ENCODE measurements at places on chromosomes 13 and 19. TPM values are rescaled to one million over a fixed set of nuclear protein-coding genes. Genes with fewer than 3 reads are reported as not detected.

GPC5 gene
- 8.6 TPM for total RNA-seq

SOX1 gene
- 8.3 TPM for total RNA-seq

MKNK2 gene
- 16.8 TPM for total RNA-seq

SLC10A2 gene
- total RNA-seq: not detected

TMEM221 gene
- 0.94 TPM for total RNA-seq

LGALS13 gene
- total RNA-seq: not detected

ZNF66 gene
- 22.8 TPM for total RNA-seq

VSTM1 gene
- not detected for total RNA-seq

PRX gene
- total RNA-seq: 2.5 TPM

KASH5 gene
- not detected for total RNA-seq

ELANE gene
- not detected for total RNA-seq

ZNF568 gene
- total RNA-seq: 39.8 TPM

KCNN1 gene
- total RNA-seq: 30.1 TPM

KCNK6 gene
- total RNA-seq: 0.31 TPM

KCTD4 gene
- 0.94 TPM for total RNA-seq

IFNL1 gene
- not detected for total RNA-seq

FFAR1 gene
- total RNA-seq: not detected

POU2F2 gene
- total RNA-seq: 3.0 TPM

TUBB4A gene
- 135 TPM for total RNA-seq

PSPC1 gene
- 111 TPM for total RNA-seq

CTXN1 gene
- total RNA-seq: 15.4 TPM

ATP1A3 gene
- 153 TPM for total RNA-seq

ZNF296 gene
- total RNA-seq: not detected

DZIP1 gene
- total RNA-seq: 43.7 TPM

BRME1 gene
- 11.1 TPM for total RNA-seq

ZNF440 gene
- total RNA-seq: 20.9 TPM

MUC16 gene
- total RNA-seq: not detected

ZIM2 gene
- 1.7 TPM for total RNA-seq

PSMD8 gene
- 102 TPM for total RNA-seq

RASGRP4 gene
- total RNA-seq: 0.16 TPM

CD70 gene
- not detected for total RNA-seq

THSD8 gene
- 0.62 TPM for total RNA-seq

ICAM5 gene
- total RNA-seq: 3.3 TPM

ZNF730 gene
- 21.5 TPM for total RNA-seq

ZNF625 gene
- total RNA-seq: 37.6 TPM

SLC7A10 gene
- total RNA-seq: 2.5 TPM

KLK3 gene
- total RNA-seq: not detected

PALM3 gene
- 3.4 TPM for total RNA-seq

MYO1F gene
- 1.7 TPM for total RNA-seq

FOXA3 gene
- total RNA-seq: not detected

FUT6 gene
- not detected for total RNA-seq

IFI30 gene
- total RNA-seq: 0.62 TPM

C19orf67 gene
- not detected for total RNA-seq

ZNF541 gene
- not detected for total RNA-seq

SMAD9 gene
- total RNA-seq: 20.1 TPM

ZNF724 gene
- 24.8 TPM for total RNA-seq

HIPK4 gene
- 0.16 TPM for total RNA-seq

AMER2 gene
- total RNA-seq: 161 TPM

ZNF773 gene
- total RNA-seq: 26.4 TPM

PGLYRP1 gene
- not detected for total RNA-seq

BCAM gene
- total RNA-seq: 2.3 TPM

CEACAM7 gene
- not detected for total RNA-seq

ONECUT3 gene
- total RNA-seq: not detected

CYP2A6 gene
- not detected for total RNA-seq
